ENCODE measurements at places on chromosomes 7 and 10.

DNA sequence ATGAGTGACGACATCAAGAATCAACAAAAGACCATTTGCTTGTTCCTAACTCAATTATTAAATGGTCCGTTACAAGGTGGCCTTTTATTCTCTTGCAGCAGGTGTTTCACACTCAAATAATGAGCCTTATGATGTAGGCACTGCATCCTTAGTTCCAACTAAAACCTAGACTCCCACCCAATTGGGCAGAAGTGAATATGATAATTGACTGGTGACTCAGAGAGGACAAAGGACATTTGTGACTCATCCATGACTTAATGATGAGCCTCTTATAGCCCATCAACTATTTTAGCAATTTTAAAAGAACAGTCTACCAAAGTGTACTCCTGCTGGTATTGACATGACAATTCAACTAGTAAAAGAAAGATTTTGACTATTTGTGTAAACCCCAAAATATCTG lies 1027.8 kb upstream of the PHF14 start:
- DNase-seq, result no peak

DNA sequence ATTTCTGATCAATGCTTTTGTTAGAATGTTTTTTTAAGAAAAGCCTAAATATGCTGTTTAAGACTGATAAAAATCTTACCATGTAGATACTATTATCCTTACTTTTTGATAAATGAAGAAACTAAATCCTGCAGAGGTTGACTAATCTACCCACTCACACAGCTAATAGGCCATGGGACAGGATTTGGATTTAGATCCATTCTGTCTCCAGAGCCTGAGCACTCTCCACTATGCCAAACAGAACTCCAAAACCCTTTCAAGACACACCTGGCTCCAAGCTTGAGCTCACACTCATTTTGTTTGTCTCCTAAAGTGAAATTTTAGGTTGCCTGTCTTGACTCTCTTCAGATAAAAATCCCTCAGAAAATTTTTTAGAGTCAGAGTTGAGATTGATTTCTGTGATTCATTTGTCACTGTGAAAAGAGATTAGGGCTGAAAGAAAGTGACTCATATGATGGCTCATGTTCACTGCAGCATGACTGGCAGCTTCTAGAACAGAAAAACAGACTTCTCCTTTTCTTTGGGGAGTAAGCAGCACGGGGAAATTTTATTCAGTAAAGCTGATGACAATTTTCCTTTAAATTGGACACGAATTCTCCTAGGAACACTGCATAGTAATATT lies 132.3 kb upstream of the POT1 start:
- DNase-seq, result no peak

DNA sequence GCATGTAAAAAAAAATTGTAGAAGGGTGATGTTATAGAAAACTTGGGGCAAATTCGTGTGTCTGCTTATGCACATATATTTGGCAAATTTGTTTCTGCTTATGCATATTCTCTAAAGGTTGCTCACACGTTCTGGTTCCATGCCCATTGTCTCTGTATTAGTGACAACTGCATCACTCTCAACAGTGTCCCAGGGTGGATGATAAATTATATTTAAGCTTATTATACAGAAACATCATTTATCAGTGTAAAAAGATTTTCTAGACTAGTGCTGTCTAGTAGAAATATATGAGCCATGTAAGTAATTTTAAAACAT lies 4.1 kb downstream of the STK31 start:
- DNase-seq, result no peak

- DNase-seq, result no peak
These were observed 117.3 kb downstream of the HIPK2 start for GRCh38 chr7:139660317-139661042.

- no peak for DNase-seq
These were observed 12.2 kb downstream of the GPR26 start for GRCh38 chr10:123678376-123678775.

GRCh38 chr7:19465861-19466260 lies 243.0 kb downstream of the POLR1F start:
- no peak for DNase-seq

DNA sequence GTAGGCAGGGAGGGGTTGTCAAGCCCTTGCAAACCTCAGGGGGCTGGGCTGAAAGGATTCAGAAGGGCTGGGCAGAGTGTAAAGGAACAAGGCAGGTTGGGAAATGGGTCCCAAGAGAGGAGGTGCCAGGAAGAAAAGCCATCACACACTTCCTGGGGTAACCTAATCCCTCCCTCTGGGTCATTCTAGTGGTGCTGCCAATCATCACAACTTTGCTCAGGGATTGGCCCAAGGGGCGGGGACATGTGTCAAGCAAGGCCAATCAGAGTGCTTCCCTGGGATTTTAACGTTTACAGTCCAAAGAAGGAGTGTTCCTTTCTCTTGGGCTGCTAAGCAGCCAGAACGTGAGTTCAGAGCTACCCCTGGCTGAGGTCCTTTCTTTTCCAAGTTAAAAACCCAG lies 57.1 kb upstream of the NPTX2 start:
- no peak for DNase-seq

- no peak for DNase-seq
These were observed 15.9 kb downstream of the FAM53B start for GRCh38 chr10:124728071-124728829.

- no peak for DNase-seq
These were observed 520.4 kb upstream of the CELF2 start for GRCh38 chr10:10497245-10497644.

GRCh38 chr10:12643279-12643678 lies 293.9 kb downstream of the CAMK1D start:
- DNase-seq, result no peak

DNA sequence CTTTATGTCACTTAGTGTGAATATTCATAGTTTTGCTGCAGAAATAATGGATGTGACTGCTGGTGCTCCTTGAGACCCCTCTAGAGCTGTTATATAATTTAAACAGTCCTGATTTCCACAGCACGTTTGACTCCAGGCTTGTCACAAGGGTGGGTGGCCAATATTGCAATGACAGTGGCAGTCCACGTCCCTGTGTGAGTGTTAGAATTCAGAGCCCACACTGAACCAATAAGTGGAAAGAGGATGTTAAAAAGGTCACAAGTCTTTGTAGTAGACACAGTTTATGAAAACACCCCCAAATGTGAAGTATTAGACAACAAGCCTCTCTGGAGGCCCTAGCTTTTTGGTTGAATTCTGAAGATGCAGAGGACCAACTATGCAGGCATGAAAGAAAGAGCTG lies 2.0 kb downstream of the PPP1R17 start:
- DNase-seq, result no peak
